ENCODE measurements at places on chromosomes 5 and 9. TPM values are rescaled to one million over a fixed set of nuclear protein-coding genes. Genes with fewer than 3 reads are reported as not detected.

Gene PCDHB13
- total RNA-seq: 1.9 TPM

Gene KIF4B
- under 0.01 TPM for total RNA-seq

Gene NPR2
- 16.8 TPM for total RNA-seq

Gene GABRG2
- total RNA-seq: not detected

Gene SLC36A2
- total RNA-seq: 0.04 TPM

Gene FBN2
- total RNA-seq: 110 TPM

Gene CCNO
- total RNA-seq: 0.04 TPM

Gene PCDHA10
- total RNA-seq: 0.09 TPM

Measured in muscle of leg (tissue), 16 donors.